Inflammatory macrophage treated with lipopolysaccharide for 4 hours (primary cell): ENCODE measurements at places on chromosomes 4 and X.

GRCh38 chrX:154025230-154025629 is 5.5 kb upstream of the IRAK1 start:
- no peak for DNase-seq

DNA sequence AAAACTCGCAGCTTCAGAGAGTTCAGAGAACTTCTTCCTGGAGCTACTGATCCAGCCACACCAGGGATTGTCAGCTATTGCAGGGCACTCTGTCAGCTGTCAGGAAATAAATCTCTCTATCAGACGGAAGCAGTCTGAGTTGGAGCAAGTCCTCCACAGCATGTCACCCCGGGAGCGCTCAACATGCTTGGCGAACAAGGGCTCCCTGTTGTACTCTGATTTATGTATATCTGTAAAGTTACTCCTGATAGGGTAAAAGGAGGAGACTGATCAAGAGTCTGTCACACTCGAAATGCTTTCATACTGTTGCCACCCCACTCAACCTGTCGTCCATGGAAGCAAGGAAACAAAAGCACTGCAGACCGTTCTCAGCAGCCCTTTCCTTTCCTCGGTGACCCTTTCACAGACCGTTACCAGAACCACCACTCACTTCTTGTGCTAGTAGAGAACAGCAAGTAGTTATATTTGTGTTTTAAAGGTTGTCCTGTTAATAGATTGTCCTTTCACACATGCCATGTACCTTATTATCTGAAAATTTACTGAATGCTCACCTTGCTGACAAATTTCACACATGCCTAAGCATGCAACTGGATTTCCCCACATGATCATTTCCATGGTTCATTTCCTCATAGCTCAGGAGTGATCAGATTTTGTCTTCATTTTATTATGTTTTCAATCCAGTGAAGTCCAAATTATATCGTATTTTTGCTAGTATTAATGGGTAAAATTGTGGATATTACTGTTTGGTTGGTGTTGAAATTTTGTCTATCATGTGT is 2108.9 kb upstream of the TENM3 start:
- DNase-seq: peak; percentile 16

GRCh38 chr4:159899596-159899995 is 796.7 kb downstream of the RAPGEF2 start:
- no peak for DNase-seq

- DNase-seq: no peak
These were observed 2.2 kb downstream of the TMEM47 start for GRCh38 chrX:34654696-34655490.

GRCh38 chr4:142281999-142282398 is 564.1 kb downstream of the INPP4B start:
- DNase-seq: no peak

- no peak for DNase-seq
These were observed 139.3 kb downstream of the BMPR1B start for GRCh38 chr4:94897023-94897422.

GRCh38 chrX:154818916-154819770 is 13.9 kb upstream of the MPP1 start:
- no peak for DNase-seq

DNA sequence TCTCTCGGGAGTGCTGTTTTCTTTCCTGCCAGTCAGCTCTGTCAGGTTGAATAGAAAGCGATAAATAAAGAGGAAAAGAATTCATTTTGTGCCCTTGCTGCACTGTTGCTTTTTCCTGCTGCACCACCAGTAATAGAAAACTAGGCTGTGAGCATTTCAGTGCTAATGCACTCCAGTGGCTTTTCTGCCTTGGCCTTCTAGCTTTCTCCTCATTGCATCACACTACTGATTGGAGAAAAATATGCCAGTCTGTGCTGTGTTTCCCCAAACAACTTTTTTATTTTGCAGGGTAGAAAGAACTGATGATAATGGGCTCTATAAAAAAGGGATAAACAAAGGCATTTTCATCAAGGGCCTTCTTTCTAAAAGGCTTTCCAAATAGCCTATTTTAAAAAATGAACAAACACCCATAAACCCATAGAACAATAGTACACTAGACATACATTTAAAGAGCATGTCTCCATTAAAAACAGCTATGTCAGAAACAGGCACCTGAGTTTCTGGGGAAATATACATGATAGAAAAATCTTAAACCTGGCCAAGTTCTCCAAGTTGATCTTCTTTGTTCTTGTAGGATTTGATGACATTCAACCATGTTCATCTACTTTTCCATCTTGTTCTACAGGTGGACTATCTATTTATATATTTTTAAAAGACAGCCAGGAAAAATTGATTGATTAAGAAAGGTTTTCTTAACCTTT is 86.3 kb downstream of the GPRIN3 start:
- DNase-seq: no peak

DNA sequence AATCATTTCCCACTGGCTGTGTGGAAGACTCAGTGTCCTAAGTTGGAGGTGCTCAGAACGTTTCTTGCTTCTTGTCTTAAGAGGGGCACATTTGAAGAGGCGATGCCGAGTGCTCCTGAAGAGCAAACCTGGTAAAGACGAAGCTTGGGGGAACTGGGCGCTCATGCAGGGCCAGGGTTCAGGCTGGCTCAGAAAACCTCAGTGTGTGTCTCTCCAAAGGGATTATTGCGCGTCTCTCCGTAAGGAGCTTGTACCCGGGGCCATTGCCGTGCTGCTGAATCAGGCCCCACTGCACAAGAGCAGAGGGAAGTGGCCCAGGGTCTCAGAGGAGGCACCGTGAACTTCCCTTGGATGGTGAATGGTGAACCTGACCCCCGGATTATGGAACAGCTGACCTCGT is 44.4 kb downstream of the PSAPL1 start:
- DNase-seq: no peak
